ENCODE measurements at places on chromosomes 4 and X.

GRCh38 chr4:1288786-1289185, 905 bp upstream of the MAEA start:
- DNase-seq: no peak

DNA sequence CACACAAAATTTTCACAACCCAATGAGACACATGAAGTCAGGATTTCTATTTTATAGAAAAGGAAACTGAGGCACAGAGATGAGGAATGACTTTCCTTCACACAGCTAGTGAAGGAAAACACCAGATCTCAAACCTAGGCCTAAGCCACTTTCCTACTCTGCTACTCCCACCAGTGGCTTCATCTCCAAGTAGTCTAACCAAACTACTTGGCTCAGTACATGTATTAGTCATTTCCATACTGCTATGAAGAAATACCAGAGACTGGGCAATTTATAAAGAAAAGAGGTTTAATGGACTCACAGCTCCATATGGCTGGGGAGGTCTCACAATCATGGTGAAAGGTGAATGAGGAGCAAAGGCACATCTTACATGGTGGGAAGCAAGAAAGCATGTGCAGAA, 196.6 kb downstream of the EVC2 start:
- DNase-seq: no peak

DNA sequence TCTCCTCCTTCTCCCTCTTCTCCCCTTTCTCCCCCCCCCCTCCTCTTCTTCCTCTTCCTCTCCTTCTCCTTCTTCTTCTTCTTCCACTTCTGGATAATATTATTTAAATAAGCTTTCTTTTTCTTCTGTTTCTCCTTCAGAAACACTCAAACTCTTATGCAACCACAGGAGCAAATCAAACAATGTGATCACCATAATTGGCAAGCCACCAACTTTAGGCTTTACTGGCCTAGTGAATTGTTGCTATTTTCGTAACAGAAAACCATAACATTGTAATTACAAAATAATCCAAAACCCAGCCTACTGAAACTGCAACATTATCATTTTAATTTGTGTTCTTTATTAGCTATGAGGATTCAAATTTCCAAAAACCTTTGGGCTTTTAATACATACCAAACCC, 14.3 kb downstream of the DCAF8L1 start:
- no peak for DNase-seq

DNA sequence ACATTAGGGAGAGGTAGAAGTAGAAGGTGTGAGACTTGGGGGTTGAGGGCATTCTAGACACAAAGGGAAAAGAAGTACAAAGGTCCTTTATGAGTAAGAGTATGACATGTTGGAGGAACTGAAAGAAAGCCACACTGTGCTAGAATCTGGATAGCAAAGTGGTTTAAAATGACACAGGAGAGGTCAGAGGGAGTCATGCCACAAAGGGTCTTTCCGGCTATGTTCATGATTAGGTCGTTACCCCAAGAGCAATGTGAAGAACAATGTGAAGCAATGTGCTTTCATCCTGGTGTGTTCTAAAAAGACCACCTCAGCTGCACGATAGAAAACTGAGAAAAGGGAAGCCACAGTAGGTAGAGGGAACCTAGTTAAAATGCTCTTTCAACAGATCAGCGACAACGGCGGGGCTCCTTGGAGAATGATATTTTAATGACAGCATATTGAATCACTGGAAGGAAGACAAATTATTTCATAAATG, 29.2 kb downstream of the SMIM14 start:
- no peak for DNase-seq

- peak; percentile 49 for DNase-seq
These were observed 1.0 kb downstream of the SOX3 start for GRCh38 chrX:140503714-140504351.

GRCh38 chr4:142984871-142985585, 138.9 kb upstream of the INPP4B start:
- peak; percentile 15 for DNase-seq

GRCh38 chr4:158255727-158256324, 45.5 kb downstream of the TMEM144 start:
- no peak for DNase-seq

GRCh38 chrX:135086197-135086854, 34.0 kb downstream of the ETDB start:
- no peak for DNase-seq

DNA sequence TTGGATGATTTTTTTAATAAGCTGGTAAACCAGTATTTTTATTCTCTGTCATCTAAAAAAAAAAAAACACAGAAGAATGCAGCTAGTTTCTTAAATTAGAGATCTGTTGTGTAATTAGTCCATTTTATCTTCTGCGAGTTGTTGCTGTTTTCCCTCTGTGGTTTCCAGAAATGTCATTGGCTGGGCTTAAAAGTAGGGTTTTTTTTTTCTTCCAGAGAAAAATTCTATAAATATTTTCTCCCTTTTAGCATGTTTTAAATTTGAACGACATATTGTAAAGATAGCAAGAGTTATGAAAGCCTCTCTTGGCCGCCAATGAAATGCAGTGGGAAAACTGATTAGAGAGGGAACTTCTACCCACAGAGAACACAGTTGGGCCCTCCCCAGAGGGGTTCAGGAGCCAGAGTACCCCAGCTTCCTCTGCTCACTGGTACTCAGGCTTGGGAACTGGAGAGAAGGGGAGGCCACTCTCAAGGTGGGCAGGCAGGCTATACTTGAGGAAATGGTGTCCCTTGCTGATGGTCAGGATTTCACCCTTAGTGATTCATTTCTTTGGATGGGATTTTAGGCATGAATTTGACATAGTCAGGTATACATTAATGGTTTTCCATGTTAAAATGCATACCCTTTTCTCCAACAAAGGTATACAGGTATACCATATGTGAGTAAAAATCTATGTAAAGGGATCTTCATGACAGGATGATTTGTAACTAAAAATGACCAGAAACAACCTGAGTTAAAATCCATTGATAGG, 166.1 kb downstream of the BCOR start:
- no peak for DNase-seq

- DNase-seq: no peak
These were observed 115.5 kb upstream of the ACSL4 start for GRCh38 chrX:109848461-109849050.

- DNase-seq: no peak
These were observed 8.7 kb downstream of the FHDC1 start for GRCh38 chr4:152944666-152945320.

- DNase-seq: no peak
These were observed 37.9 kb downstream of the ARHGEF6 start for GRCh38 chrX:136742721-136743379.

DNA sequence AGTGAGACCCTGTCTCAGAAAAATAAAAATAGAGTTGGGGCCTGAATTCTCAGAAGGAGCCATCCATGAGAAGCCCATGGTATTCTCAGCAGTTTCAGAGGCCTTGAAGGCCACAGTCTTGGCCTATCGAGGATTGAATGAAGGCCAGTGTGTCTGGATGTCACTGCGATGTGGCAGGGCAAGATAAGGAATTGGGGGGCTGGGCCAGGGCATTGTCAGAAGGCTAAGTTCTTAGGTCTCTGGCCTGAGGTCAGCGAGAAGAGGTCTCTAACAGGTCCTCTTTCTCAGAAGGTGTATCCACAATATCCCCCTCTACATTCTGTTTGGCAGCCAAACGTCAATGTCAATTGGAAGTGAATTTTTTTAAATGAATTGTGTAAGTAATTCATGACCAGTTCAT, 5.7 kb downstream of the ZNF275 start:
- DNase-seq: no peak

- no peak for DNase-seq
These were observed 21.4 kb downstream of the MAOB start for GRCh38 chrX:43860646-43861370.

DNA sequence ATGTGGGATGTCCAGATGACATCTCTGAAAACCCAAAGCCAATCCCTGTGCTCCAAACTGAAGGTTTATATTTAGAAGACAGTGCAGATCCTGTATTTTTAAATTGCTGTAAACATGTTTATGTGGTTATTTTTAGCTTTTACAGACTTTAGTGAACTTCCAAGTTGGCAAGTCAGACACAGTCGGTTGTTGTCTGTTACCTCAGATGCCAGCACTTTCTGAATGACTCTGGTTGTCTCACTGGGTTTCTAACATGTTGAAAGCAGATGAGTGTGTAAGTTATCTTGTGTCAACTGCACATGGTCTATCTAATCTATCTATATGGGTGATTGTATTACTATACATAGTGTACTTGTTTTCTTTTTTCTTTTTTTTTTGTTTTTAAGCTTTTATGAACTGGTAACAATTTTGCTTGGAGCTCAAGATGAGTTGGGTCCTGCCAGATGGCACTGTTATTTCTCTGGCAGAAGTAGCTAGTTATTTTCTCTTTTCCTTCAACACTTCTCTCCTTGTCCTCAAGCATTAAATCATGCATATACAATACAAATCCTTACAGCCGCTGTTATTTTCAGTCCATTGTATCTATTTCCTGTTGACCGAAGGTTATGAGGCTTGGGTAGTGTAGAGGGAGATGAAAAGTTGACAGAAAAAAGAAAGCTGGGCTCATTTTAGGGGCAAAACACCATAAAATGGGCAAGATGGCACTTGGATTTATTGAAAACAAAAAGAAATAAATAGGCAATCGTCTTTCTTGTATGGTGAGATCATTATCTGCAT, 66.3 kb downstream of the GAB1 start:
- no peak for DNase-seq

DNA sequence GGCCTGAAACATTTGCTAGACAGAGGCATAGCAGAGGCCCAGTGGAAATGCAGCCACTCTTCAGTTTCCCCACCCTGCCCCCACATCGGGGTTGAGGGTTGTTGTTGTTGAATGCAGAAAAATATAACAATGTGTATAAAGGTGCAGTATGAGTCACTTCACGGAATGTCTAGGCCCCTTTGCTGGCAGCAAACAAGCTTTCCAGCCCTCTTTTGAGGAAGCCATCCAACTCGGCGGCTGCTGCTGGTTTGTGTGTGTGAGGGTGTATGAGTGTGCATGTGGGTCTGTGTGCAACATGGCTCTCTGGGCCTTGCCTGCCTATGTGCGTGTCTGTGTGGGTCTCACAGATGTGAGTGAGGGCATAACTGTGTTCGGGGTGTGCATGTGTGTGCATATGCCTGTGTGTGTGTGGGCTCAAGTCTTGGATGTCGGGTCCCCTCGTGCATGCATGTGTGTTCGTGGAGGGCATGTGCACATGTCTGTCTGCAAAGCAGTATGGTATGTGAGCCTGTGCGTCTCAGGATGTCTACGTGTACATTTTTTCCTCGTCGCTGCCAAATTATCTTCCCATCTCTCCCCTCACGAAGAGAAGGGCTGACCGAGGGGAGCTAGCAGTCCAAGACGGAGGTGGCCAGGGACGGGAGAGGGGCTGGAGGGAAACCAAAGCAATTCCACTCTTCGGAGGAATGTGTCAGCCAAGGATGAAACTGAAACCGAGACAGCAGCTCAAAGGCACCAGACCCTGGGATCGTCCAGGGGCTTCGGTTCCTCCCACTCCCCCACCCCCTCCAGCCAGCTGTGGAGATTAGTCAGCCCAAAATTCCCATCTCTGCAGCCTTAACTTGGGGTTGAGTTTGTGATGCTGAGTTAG, 8.4 kb upstream of the ELF4 start:
- DNase-seq: no peak

GRCh38 chr4:8739820-8740665, 131.6 kb downstream of the HMX1 start:
- no peak for DNase-seq

DNA sequence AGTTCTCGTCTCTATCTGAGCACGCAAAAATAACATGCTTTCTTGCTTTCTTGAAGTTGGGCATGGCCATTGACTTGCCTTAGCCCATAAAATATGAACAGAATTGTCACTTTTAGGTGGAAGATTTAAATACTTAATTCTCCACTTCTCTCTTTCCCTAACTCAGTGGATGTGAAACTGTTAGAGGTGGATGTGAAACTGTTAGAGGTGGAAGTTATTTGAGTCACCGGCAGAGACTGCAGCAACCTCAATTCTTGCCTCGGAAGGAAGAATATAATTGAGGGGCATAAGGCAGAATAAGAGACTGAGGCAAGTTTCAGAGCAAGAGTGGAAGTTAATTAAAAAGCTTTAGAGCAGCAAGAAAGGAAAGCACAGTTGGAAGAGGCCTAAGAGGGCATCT, 2.8 kb upstream of the PARM1 start:
- no peak for DNase-seq

- no peak for DNase-seq
These were observed 23.5 kb upstream of the PDZD4 start for GRCh38 chrX:153853902-153854267.

DNA sequence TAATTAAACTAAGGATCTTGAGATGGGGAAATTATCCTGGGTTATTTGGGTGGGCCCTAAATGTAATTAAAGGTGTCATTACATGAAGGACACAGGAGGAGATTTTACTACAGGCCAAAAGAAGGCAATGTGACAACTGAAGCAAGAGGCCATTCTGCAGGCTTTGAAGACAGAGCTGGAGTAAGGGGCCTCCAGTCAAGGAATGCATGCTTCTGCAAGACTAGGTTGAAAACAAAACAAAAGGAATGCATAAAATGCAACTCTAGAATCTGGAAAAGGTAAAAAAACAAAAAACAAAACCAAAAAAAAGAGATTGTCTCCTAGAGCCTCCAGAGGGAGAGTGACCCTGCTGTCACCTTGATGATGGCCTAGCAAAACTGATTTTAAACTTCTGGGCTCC, 21.6 kb downstream of the ERVMER34-1 start:
- no peak for DNase-seq

- no peak for DNase-seq
These were observed 46.4 kb downstream of the GAB1 start for GRCh38 chr4:143383005-143383574.

- no peak for DNase-seq
These were observed 61.0 kb upstream of the SMIM10 start for GRCh38 chrX:134929808-134930207.

GRCh38 chrX:68429216-68429615, 4.1 kb downstream of the OPHN1 start:
- no peak for DNase-seq

GRCh38 chr4:2484993-2485392, 16.1 kb downstream of the RNF4 start:
- no peak for DNase-seq

GRCh38 chrX:127457161-127457560, 595.0 kb downstream of the ACTRT1 start:
- DNase-seq: no peak

Data from H1 (cell line).